Activated CD4-positive, alpha-beta T cell treated with anti-CD3 and anti-CD28 coated beads for 36 hours (primary cell): ENCODE measurements at places on chromosomes 1 and 21. TPM values are rescaled to one million over a fixed set of nuclear protein-coding genes. Genes with fewer than 3 reads are reported as not detected.
A peak's percentile ranks its signal among the peaks of the same experiment; 100 is the strongest.

- DNase-seq: no peak
These were observed 20.2 kb downstream of the ARHGEF11 start for GRCh38 chr1:157025385-157025784.

GRCh38 chr1:234544087-234544579 lies 65.2 kb upstream of the TARBP1 start:
- DNase-seq: peak; percentile 79

- DNase-seq: no peak
These were observed 23.0 kb upstream of the ABCD3 start for GRCh38 chr1:94395231-94395630.

The MARCKSL1 gene
- 29.3 TPM for total RNA-seq

GRCh38 chr1:108010581-108010980 lies 45.6 kb upstream of the VAV3 start:
- DNase-seq: no peak

DNA sequence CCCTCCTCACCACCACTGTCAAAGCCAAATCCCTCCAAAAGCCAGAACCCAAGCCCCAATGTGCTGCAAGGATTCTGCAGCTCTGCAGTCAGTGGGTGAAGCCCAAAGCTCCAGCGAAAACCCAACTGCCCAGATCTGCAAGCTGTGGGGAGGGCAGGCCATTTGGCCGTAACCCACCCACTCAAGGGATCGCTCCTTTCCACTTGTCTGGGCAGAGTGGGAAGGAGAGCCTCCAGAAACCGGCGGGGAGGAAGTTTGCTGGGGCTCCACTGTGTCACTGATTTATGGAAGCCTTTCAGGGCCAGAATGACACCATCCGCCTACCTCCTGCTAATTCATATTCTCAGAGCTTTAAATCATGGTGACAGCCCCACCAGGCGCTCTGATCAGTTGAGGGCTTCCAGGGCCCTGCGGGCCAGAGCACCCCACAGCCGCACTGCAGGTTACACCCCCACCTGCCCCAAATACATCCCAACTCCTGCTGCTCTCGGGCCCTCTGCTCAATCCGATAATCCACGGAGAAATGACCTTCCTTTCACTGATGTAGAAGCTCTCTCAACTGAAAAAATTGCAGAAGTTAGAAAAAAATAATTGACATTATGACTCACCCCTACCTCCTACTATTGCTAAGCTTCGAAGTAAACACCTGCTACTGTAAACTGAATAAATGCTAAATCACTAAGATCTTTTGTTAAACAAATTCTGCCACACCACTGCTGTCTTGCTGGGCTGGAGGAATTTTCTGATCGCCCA lies 40.6 kb upstream of the RAB4A start:
- no peak for DNase-seq

- no peak for DNase-seq
These were observed 536.0 kb downstream of the LMO4 start for GRCh38 chr1:87864676-87865075.

The PLA2G2D gene
- total RNA-seq: not detected

GRCh38 chr1:89070509-89070908 lies 5.5 kb upstream of the GBP1 start:
- no peak for DNase-seq

GRCh38 chr1:204867666-204868339 lies 2.9 kb upstream of the NFASC start:
- DNase-seq: no peak

The TRPM2 gene
- 1.5 TPM for total RNA-seq

The CYP4A22 gene
- not detected for total RNA-seq

GRCh38 chr1:10210841-10211804 lies 753 bp downstream of the KIF1B start:
- DNase-seq: peak; percentile 65

- DNase-seq: no peak
These were observed 23.9 kb downstream of the DCAF8 start for GRCh38 chr1:160238408-160238807.

The CDC42SE1 gene
- 95.4 TPM for total RNA-seq

The UQCRHL gene
- 1.9 TPM for total RNA-seq

DNA sequence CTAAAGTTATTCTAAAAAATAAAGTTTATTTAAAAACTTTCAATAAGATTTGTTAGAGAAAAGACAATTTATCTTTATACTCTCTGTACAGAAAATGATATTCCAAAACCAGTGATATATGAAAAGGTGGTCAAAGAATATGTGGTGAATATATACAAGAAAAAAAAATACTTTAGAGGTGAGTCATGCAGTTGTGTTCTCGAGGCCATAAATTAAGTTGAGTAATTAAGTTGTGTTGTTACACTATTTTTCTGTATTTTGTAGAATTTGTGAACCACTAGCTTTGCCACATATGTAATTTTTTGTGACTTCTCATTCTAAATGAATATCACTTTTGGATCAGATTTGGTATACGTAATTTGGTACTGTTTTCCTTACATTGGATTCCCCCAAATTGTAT lies 23.6 kb upstream of the DUSP10 start:
- DNase-seq: no peak
